ENCODE measurements at places on chromosomes 4 and X. TPM values are rescaled to one million over a fixed set of nuclear protein-coding genes. Genes with fewer than 3 reads are reported as not detected.

DNA sequence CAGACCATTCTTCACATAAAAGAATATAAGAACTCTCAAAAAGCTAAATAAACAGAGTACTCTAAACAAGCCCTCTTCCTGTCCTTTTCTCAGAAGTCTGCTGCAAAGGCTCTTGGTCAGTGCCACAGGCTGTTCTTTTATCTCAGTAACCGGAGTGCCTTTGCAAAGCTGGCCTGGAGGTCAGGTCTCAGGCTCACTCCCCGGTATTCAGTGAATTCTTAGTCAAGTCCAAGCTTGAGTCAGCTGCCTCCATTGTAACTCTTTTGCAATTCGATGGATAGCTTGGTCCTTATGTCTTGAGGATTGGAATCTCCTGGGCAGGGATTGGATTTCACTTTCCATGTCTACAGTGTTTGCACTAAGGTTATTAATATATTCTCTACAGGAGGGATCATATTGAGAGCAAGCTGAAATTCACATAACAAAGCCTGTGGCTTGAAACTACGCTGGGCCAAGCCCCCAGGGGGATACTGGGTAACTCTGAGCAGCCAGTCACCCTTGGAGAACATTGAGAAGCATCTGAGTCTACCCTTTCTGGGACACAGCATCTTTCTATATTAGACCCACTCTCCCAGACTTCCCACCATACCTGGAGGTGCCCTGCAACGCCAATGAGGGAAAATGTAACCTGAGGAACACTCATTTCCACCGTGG is 10.0 kb upstream of the HS6ST2 start:
- H3K36me3 ChIP-seq = no peaks in the 10 kb centered on the region
- no peaks in the 10 kb centered on the region for H3K4me1 ChIP-seq
- H3K27me3 ChIP-seq = no peaks in the 10 kb centered on the region
- H3K4me3 ChIP-seq = no peak overlapping the region

GRCh38 chr4:57430726-57431125 is 320.5 kb upstream of the IGFBP7 start:
- H3K27ac ChIP-seq = no peak overlapping the region
- H3K36me3 ChIP-seq = no peaks in the 10 kb centered on the region
- H3K4me1 ChIP-seq = no peaks in the 10 kb centered on the region
- H3K27me3 ChIP-seq = no peaks in the 10 kb centered on the region
- no peak overlapping the region for H3K4me3 ChIP-seq
- DNase-seq = no peak

GRCh38 chr4:6986072-6986780 is 56.9 kb upstream of the TADA2B start:
- peak overlapping the region; percentile 91 for H3K4me3 ChIP-seq
- no peaks in the 10 kb centered on the region for H3K27me3 ChIP-seq
- peaks cover 64% of the 10 kb centered on the region for H3K4me1 ChIP-seq
- peaks cover 4% of the 10 kb centered on the region for H3K36me3 ChIP-seq
- peak; percentile 64 for DNase-seq
- peak overlapping the region; percentile 86 for H3K27ac ChIP-seq

DNA sequence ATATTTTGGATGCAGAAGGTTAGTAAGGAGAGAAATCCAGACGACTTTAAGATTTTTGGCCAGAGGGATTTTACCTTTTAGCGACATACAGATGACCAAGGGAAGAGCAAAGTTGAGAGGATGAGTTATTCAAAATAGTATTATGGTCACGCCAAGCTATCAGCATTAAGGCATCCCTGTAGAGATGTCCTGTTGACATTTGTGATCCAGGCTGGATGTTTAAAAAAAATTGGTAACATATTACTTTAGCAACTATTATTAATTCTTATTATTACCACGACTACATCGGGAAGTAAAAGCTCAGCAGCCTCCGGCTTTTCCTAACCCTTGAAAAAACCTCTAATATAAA is 562 bp upstream of the OSTC start:
- no peak for DNase-seq
- H3K4me1 ChIP-seq = peaks cover 23% of the 10 kb centered on the region
- H3K36me3 ChIP-seq = no peaks in the 10 kb centered on the region
- H3K4me3 ChIP-seq = peak overlapping the region; percentile 89

DNA sequence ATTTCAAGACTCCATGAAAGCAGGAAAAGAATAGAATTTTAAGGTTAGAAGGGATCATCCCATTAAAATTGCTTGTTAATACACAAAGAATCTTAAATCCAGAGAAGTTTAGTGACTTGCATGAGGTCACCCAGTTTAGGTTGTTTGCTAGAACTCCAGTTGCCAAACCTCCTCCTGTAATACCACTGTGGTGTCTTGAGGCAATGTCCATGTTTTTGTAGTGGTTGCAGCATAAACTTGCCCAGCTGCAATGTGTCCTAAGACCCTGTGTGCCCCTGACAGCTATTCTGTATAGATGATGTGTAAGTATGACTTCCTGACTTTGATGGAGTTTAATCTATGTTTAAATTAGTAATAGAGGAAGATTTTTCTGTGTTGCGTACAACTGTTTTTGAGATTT is 6.3 kb downstream of the SFRP2 start:
- H3K4me1 ChIP-seq = no peaks in the 10 kb centered on the region
- no peak overlapping the region for H3K4me3 ChIP-seq
- no peak for DNase-seq
- no peak overlapping the region for H3K27ac ChIP-seq

DNA sequence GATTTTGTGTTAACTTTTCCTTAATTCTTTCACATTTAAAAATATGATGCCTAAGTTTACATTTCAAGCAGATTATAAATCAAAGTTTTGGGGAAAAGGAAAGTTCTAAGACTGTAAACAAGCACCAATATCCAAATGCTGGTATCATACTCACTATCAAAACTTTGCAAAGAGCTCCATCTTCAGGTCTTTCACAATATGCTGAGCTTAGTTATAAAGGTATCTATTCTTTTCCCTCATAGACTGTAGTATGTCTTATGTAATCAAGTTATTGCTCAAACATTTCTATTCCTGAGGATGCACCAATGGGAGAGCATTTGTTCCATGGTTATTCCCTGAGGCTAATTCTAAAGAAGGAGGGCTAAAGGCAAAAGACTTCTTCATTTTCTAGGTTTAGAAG is 207.9 kb upstream of the FAM241A start:
- H3K4me1 ChIP-seq = no peaks in the 10 kb centered on the region
- no peak overlapping the region for H3K4me3 ChIP-seq
- DNase-seq = no peak

GRCh38 chr4:155745984-155746383 is 12.8 kb upstream of the GUCY1B1 start:
- no peak for DNase-seq
- H3K4me3 ChIP-seq = no peak overlapping the region
- no peaks in the 10 kb centered on the region for H3K4me1 ChIP-seq
- no peaks in the 10 kb centered on the region for H3K36me3 ChIP-seq

- H3K4me3 ChIP-seq = no peak overlapping the region
- H3K27ac ChIP-seq = no peak overlapping the region
- H3K27me3 ChIP-seq = no peaks in the 10 kb centered on the region
- H3K36me3 ChIP-seq = no peaks in the 10 kb centered on the region
These were observed 80.5 kb upstream of the HELT start for GRCh38 chr4:184937745-184938144.

DNA sequence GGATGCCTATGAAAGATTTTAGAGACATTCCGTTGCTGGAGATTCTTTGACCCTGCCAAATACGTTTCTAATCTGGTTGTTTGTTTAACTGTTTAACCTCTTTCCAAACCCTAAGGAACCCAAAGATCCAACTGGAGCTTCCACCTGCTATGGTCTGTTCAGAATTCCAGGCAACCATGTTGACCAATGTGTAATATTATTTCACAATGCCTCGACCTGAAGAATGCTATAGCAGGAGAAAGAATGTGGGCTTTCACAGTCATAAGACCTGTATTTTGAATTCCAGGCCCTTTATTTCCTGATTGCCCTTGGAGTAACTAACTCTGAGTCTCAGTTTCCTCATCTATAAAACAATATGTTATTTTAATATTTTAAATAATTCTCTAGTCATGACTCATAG is 90.8 kb downstream of the COL25A1 start:
- no peak for DNase-seq
- H3K4me1 ChIP-seq = no peaks in the 10 kb centered on the region
- no peaks in the 10 kb centered on the region for H3K27me3 ChIP-seq
- H3K36me3 ChIP-seq = no peaks in the 10 kb centered on the region
- no peak overlapping the region for H3K27ac ChIP-seq

- H3K4me3 ChIP-seq = no peak overlapping the region
- no peaks in the 10 kb centered on the region for H3K36me3 ChIP-seq
- DNase-seq = no peak
- H3K4me1 ChIP-seq = no peaks in the 10 kb centered on the region
- H3K27ac ChIP-seq = no peak overlapping the region
These were observed 5.9 kb downstream of the ODAPH start for GRCh38 chr4:75561789-75562188.

DNA sequence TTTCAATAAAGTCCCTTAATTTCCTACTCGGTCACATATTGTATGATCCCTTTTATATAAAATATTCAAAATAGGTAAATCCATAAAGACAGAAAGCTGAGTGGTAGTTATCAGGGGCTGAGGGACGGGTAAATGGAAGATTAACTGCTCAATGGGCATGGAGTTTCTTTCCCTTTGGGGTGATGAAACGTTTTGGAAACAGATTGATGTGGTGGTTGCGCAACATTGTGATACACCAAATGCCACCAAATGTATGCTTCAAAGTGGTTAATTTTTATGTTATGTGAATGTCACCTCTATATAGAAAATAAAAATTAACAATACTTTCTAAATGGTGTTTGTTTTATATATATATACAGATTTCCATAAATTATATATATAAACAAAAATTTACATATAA is 15.0 kb upstream of the MAOB start:
- no peak for DNase-seq
- H3K27ac ChIP-seq = no peak overlapping the region
- no peaks in the 10 kb centered on the region for H3K27me3 ChIP-seq
- H3K4me3 ChIP-seq = no peak overlapping the region
- no peaks in the 10 kb centered on the region for H3K4me1 ChIP-seq

DNA sequence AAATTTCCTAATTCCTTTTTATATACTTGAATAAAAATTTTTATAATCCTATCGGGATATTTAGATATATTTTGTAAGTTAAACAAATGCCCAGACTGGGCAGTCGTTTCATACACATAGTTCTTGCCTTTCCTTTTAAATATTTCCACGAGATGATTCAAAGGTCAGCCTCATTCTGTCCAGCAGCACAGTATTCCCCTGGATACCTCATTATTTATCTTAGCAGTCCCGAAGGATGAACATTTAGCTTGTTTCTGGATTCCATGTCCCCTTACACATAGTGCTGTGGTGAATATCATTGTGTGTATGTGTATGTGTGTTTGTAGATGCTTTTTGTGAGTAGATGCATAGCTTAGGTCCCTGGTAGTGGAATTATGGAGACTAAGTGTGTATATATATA is 38.3 kb downstream of the RAPGEF2 start:
- no peaks in the 10 kb centered on the region for H3K36me3 ChIP-seq
- no peaks in the 10 kb centered on the region for H3K27me3 ChIP-seq
- DNase-seq = no peak
- no peak overlapping the region for H3K4me3 ChIP-seq

- H3K4me1 ChIP-seq = no peaks in the 10 kb centered on the region
- no peak for DNase-seq
- H3K36me3 ChIP-seq = no peaks in the 10 kb centered on the region
- H3K27ac ChIP-seq = no peak overlapping the region
These were observed 379.5 kb upstream of the FGF13 start for GRCh38 chrX:139091066-139091465.

Gene CITED1
- total RNA-seq = 0.65 TPM

DNA sequence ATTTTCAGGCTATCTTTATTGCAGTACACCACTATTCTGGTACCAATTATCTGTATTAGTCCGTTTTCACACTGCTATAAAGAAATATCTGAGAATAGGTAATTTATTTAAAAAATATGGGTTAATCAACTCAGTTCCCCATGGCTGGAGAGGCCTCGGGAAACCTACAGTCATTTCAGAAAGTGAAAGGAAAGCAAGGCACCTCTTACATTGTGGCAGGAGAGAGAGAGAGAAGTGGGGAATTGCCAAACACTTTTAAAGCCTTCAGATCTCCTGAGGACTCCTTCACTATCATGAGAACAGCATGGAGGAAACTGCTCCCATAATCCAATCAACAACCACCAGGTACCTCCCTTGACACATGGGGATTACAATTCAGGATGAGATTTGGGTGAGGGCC is 54.7 kb downstream of the AMER1 start:
- no peak for DNase-seq
- no peaks in the 10 kb centered on the region for H3K4me1 ChIP-seq
- no peaks in the 10 kb centered on the region for H3K36me3 ChIP-seq
- H3K4me3 ChIP-seq = no peak overlapping the region

Gene ZNF81
- 10.3 TPM for total RNA-seq

DNA sequence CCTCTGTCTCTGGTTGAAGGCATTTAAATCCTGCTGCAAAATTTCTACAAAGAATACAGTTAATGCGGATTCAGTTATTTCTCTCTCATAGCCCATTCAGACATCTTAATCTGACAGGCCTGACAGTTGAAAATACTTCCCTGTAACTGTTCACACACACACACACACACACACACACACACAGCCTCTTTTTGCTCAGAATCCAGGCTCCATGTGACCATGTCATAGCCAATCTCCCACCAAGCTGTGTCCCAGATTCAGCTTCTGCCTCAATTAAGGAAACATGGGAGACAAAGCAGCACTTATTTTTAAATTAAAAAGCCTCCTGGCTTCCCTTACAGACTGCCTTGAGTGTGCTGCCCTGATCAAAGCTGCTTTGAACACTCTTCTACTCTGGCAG is 49.3 kb upstream of the EFHC2 start:
- H3K27ac ChIP-seq = no peak overlapping the region
- no peak overlapping the region for H3K4me3 ChIP-seq
- H3K36me3 ChIP-seq = no peaks in the 10 kb centered on the region
- DNase-seq = no peak

DNA sequence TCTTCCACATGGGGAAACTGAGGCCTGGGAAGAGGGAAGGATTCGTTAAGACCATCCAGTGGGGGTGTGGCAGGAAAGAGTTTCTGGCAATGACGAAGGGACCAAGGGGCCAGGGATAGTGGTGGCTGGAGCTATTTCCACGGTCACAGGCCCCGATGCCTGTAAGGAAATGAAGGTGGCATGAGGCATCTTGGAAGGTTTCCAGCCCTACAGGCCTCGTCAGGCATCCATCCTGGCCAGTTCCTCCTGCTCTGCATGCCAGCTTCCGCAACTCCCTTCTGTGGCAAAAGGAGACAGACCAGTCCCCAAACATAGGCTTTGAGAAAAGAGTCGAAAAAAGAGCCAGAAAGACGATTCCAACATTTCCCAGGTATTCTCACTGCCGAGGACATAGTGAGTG is 9.2 kb upstream of the C4orf50 start:
- no peaks in the 10 kb centered on the region for H3K27me3 ChIP-seq
- H3K36me3 ChIP-seq = no peaks in the 10 kb centered on the region
- H3K4me1 ChIP-seq = no peaks in the 10 kb centered on the region
- no peak overlapping the region for H3K27ac ChIP-seq
- H3K4me3 ChIP-seq = no peak overlapping the region
- no peak for DNase-seq

DNA sequence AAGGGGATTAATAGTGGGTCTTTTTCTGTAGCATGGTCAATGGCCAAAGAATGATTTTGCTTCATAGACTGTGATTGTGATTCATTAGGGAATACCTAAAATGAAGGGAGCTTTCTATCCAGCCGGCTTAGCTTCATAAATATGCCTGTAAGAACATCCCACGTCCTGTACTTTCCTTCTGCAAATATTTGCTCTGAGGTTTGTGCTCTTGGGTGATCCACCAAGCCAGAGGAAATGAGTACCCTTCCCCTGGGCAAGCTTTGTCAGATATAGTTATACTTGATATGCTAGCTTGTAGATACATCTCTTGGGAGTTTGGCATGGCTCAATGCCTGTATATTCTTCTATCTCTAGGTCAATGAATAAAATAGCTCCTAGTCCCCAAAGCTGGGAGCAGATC is 28.2 kb upstream of the SPARCL1 start:
- no peak overlapping the region for H3K4me3 ChIP-seq
- H3K27ac ChIP-seq = no peak overlapping the region
- no peaks in the 10 kb centered on the region for H3K36me3 ChIP-seq
- H3K4me1 ChIP-seq = no peaks in the 10 kb centered on the region
- H3K27me3 ChIP-seq = no peaks in the 10 kb centered on the region
